ENCODE measurements at places on chromosomes 4 and X.

GRCh38 chr4:133316909-133317308, 167.8 kb downstream of the PCDH10 start:
- no peak for DNase-seq

DNA sequence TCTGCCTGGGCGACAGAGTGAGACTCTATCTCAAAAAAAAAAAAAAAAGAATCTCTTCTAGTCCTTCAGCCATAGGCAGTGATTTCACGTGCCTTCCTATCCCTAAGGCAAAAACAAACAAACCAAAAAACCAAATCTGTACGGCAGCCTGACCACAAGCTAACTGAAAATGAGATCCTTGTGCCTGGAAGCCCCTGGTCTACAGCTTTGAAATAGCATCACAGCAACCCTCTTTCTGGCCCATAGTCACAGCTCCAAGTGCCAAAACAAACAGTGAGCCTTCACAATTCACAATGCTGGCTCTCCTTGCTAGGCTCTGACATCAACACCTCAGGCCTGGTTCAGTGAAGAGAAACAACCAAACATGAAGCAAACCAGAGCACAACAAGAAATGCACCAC, 46.1 kb downstream of the TMEM150C start:
- no peak for DNase-seq

GRCh38 chrX:20394451-20394850, 127.7 kb upstream of the RPS6KA3 start:
- DNase-seq, result no peak

DNA sequence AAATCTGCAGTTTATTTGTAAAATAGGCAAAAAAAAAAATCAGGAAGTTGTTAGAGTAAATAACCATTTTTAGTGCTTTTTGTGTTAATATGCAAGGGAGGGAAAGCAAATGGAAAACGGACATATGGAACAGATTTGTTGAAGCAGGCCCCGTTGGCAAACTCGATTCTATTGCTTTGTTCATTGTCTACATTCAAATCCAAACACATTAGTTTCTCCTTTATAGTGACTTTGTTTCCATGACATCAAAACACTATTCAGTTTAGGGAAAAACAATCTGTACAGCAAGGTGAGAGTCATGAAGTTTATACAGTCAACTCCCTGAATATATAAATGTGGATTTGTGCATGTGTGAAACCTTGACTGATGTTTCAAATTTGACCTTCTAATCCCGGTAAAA, 142.2 kb downstream of the FAM47A start:
- no peak for DNase-seq

- no peak for DNase-seq
Observed at GRCh38 chr4:81257021-81257420, 42.0 kb upstream of the PRKG2 start.

DNA sequence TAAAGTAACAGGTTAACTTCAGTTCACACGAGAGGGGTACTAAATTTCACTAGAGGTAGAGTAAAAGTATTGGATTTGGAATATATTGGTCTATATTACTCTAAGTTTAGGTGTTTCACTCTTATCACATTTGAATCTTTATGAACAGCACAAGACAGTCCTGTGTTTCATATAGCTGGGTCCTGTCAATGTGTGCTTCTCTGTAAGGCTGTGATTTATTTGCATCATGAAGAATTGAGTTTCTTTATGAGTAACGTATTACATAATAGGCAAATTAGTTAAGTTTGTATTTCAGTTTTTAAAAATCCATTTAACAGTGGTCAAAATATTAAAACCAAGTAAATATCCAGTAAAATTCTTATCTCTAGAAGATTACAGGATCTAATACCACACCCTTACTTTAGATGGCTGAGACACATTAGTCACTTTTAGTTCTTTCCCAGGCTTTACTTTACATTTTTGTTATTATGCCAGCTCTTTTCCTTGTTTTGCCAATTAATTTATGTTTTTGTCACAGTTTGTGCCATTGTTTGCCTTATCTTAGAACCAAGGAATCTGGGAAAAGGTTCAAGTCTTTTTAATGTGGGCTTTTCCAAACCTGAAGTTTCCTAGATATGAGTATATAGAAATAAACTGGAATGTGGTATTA, 32.1 kb downstream of the NUDT6 start:
- DNase-seq, result no peak

GRCh38 chr4:40238700-40239548, 42.1 kb downstream of the RHOH start:
- DNase-seq, result peak; percentile 85

- no peak for DNase-seq
Observed at GRCh38 chr4:156685308-156685707, 286.3 kb downstream of the PDGFC start.

DNA sequence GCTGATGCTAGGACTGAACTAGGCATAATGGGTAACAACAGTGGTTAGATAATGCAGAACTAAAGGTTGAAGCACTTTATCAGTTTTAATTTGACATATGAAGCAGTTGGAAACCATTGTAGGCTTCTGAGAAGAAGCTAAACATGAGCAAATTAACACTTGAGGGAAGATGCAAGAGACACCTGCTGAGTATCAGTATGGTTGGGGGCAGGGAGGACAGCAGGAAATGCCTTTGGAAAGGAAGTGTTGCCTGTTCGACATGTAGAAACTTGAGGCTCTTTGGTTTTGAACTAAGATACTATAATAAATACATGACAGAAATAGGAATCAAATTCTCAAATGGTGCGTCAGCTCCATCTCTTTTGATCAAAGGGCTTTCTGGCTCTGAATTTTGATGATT, 115.6 kb downstream of the FHIP1A start:
- DNase-seq, result no peak

- no peak for DNase-seq
Observed at GRCh38 chrX:48509245-48509590, 426 bp downstream of the PORCN start.

DNA sequence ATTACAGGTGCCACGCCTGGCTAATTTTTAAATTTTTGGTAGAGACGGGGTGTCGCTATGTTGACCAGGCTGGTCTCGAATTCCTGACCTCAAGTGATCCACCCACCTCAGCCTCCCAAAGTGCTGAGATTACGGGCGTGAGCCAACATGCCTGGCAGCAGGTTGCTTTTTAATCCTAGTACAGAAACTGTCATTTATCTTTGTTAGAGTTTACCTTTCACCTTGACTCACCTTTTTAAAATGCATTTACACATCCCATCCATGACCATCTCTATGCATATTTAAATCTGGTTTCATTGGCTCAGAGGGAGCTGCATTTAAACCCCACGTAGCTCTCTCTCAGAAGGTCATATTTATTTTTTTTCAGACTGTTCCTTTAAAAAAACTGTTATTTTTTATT, 31.9 kb downstream of the SLC16A2 start:
- DNase-seq, result no peak

GRCh38 chr4:71251261-71251660, 87.6 kb upstream of the SLC4A4 start:
- no peak for DNase-seq

GRCh38 chrX:100685997-100686305, 42.0 kb downstream of the SRPX2 start:
- no peak for DNase-seq

All from T-helper 22 cell (primary cell).